ENCODE measurements at places on chromosomes 5 and 9.

- DNase-seq, result no peak
Measured at GRCh38 chr9:94145640-94146039, 61.4 kb downstream of the PTPDC1 start.

- no peak for DNase-seq
Measured at GRCh38 chr5:9283473-9283872, 262.4 kb downstream of the SEMA5A start.

DNA sequence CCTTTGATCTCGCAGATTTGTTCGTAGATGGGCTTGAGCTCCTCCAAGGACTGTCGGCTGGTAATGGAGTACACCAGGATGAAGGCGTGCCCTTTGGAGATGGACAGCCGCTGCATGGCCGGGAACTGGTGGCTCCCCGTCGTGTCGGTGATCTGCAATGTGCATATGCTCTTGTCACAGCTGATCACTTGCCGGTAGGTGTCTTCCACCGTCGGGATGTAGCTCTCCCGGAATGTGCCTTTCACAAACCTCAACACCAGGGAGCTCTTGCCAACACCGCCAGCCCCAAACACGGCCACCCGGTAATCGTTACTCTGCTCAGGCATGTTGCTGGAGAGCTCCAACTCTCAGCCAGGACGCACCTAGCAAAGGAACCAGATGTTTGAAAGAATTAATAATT, 29.1 kb downstream of the DIRAS2 start:
- DNase-seq, result no peak

DNA sequence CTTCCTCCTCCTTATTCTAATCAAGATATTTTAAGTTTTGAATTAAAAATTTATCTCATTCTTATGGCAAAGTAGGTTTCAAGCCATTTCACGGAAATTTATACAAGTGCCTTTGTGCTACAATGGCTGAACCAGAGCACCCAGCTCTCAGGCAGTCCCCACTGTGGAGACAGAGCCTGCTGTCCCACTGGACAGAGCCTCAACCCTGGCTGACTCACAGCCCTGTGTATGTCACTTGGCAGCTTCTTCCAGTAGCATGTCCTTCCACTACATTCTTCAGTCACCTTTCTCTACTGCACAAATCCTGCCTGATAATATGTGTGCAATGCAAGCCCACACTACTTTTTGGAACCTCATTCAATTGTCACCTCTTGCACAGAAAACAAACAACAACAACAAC, 253.1 kb downstream of the PDE4D start:
- no peak for DNase-seq

DNA sequence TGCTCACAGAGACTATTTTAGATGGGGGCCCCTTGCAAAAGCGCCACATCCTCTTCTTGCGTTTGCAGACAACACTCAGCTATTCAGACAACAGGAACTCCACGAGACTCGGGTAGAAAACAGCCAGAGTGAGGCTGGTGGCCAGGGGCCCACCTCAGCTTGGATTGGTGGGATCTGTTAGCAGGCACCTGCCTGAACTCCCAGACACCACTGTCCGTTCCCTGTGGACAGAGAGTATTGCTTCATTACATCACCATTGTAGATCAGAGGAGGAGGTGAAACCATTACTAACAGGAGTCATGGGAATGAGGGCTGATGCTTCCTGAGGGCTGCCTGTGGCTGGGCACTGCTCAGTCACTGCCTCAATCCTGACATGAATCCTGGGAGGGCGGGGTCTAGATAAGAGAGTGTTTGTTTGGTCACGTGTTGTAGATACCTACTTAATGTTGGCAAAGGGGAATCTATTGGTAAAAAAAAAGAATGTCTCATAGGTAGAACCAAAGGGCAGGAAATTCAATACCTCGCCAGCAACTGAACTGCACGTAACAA, 4.4 kb upstream of the RAPGEF1 start:
- DNase-seq, result no peak

- no peak for DNase-seq
Measured at GRCh38 chr5:164148292-164148691, 642.9 kb downstream of the MAT2B start.

DNA sequence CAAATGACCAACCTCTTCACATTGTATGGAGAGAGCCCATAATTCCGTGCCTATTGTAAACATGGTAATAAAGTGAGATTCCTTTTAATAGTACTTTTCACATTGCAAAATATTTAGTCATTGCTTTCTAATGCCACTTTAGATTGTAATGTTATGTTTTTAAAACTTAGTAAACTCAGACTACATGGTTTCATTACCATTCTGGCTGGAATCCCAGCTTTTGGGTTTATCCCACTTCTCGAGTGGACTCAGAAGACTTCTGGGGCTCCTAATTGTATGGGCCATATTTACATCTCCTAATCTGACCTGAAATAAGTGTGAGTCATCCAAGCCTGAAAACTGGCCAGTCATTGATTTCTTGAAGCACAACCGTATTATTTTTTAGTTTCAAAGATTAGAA, 217.6 kb downstream of the CAAP1 start:
- DNase-seq, result no peak

GRCh38 chr5:131413605-131414559, 150.0 kb downstream of the CDC42SE2 start:
- DNase-seq, result no peak

DNA sequence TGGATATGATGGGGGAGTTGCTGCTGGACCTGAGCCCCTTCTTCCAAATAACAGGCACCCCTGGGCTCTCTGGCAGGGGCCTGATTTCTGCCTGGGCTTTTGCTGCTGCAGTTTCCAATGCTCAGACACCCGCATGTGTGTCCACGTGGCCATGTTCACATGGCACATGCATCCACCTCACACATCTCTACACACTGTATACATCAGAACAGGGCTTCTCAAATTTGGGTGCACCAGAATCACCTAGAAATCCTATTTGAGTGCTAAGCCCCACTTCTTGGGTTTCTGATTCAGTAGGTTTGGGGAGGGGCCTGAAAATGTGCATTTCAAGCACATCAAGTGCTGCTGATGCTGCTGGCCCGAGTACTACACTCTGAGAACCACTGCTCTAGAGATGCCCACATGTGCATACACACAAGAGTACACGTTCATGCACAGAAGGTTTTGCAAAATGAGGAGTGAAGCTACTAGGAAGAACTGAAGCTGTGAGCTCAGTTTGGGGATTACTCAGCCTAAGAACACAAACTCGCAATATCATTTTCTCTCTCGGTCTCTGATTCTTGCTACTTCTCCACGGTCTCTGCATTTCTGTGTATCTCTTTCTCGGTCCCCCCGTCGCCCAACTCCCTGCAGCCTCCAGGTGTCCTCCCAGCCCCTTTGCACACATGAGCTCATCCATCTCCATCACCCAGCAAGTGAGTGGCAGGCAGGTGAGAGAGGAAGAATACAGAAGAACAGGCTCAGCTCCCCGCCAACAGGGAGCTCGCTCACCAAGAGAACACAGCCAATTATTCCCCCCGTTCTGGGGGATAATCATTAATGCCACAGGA, 97.0 kb downstream of the PCDH1 start:
- no peak for DNase-seq

- no peak for DNase-seq
Measured at GRCh38 chr5:132229236-132229635, 1.6 kb upstream of the P4HA2 start.

- no peak for DNase-seq
Measured at GRCh38 chr5:139650031-139650688, 2.0 kb downstream of the CXXC5 start.

DNA sequence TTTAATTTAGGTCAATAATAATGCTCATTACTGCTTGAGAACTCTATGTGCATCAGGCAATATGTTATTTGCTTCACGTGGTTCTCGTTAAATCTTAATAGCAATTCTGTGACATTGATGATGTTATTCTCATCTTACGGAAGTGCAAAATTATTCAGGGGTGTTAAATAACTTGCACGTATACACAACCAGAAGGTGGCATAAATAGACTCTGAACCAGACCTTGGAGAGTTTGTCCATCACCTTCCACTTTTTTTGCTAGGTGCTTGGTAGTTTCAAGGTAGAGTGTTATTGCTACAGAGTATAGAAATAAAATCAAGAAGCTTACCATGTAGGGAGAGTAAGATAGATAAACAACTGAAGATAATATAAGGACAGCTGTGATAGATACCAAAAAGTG, 23.6 kb upstream of the TNFAIP8 start:
- DNase-seq, result no peak

DNA sequence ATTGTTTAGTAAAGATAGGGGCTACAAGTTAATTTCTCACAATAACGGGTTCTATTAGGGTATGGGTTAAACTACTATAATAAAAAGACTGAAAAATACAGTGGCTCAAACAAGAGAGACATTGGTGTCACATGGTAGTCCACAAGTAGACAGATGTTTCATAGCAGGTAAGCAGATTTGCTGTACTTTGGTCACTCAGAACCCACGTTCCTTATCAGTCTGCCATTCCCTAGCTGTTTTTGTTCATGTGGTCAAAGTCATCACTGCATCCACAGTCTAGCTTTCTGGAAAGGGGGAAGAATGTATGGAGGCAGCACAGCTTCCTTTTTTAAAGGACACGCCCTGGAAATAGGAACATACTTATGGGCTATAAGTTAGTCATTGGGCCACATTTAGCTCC, 73.0 kb downstream of the SLC12A2 start:
- peak; percentile 12 for DNase-seq

- DNase-seq, result no peak
Measured at GRCh38 chr9:136521537-136521936, 24.3 kb downstream of the NOTCH1 start.

- DNase-seq, result no peak
Measured at GRCh38 chr5:59661954-59662615, 231.4 kb downstream of the PDE4D start.

DNA sequence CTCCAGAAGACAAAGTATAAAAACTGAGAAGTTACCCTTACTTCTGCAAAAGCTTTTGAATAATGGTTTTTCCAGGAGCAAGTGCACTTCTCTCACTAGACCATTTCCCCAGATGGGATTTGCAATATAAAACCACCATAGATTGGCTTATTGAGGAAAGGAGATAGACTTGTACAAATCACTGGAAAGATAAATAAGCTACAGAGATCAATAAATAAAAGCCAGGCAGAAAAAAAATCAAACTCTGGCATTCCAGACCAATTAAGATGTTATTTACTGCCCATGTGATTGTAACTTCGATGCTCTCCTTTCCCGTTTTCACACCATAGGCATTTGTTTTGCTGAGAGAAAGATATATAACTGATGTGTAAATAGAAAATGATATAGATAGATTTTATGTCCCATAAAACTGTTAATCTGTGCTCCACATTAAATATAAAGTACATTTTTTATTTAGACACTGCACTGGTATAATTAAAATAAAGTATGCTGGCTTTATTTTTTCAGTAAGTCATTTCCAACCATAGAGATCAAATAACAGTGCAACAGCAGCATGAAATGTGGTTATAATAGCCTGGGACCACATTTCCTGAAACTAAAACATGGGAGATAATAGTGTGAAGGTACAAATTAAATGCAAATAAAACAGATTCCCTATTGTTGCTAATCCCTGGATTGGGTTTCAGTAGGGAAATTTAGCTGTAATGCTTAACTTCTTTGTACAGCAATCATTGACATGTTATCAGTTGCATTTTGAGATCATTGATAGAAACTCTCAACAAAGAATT, 177.7 kb downstream of the NR2F1-AS1 start:
- no peak for DNase-seq

Data from CMK (cell line).